ENCODE measurements at places on chromosomes 2 and 18.

DNA sequence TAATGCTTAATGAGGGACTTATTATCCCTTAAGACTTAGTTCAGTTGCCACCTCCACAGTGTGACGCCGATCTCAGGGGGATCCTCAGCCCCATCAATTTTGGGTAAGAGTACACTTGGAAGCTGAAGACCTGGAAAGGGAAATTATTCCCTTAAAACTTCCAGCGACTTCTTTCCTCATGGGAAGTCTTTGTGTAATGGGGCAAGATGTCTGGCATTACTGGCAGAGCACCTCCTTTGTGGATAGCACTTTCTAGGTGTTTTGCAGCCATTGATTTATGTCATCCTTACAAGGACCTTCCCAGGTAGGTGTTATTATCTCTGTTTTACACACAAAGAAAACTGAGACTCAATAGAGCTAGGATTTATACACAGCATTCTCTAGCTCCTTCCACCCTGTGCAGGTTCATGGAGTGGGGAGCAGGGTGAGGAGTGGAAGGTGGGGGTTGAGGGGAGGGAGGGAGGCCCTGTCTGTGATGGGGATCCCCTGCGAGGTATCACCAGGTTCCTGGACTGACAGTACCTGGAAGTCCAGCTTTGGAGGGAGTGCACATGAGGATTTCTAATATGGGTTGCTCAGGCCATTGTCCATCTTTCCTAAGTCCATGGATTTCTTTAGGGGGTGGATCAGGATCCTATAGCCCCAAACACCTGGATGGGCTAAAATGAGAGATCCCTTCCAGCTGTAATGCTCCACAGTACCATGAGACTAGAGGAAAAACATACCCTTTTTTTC is 79.4 kb downstream of the MYCN start:
- H3K27me3 ChIP-seq: no peaks in the 10 kb centered on the region
- H3K36me3 ChIP-seq: no peaks in the 10 kb centered on the region
- DNase-seq: no peak
- no peak overlapping the region for H3K27ac ChIP-seq

DNA sequence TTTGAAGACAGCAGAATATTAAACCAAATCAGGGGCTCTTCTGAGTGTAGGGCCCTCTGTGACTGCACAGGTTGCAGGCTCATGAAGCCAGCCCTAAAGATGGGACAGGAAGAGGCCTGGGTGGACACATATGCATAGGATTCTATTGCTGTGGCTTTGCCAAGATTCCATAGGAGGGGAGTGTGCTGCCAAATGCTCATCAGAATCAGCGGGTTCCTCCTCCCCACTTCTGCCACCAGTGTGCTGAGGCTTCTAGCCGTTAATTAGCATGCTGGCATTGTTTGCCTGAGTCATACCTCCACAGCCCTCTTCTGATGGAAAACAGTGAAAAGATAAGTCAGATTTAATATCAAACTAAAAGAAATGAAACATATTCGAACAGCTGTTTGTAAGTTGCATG is 103.9 kb upstream of the TMEFF2 start:
- H3K4me3 ChIP-seq: no peak overlapping the region
- no peak overlapping the region for H3K27ac ChIP-seq
- no peak for DNase-seq
- no peaks in the 10 kb centered on the region for H3K27me3 ChIP-seq
- H3K4me1 ChIP-seq: no peaks in the 10 kb centered on the region
- no peaks in the 10 kb centered on the region for H3K36me3 ChIP-seq

- no peak overlapping the region for H3K4me3 ChIP-seq
- no peak for DNase-seq
- H3K27ac ChIP-seq: no peak overlapping the region
- H3K36me3 ChIP-seq: no peaks in the 10 kb centered on the region
- H3K4me1 ChIP-seq: no peaks in the 10 kb centered on the region
Observed at GRCh38 chr2:44623622-44624351, 262.0 kb downstream of the CAMKMT start.

- no peaks in the 10 kb centered on the region for H3K4me1 ChIP-seq
- no peak overlapping the region for H3K4me3 ChIP-seq
- H3K27ac ChIP-seq: no peak overlapping the region
- no peaks in the 10 kb centered on the region for H3K27me3 ChIP-seq
- no peak for DNase-seq
- no peaks in the 10 kb centered on the region for H3K36me3 ChIP-seq
Observed at GRCh38 chr2:60535685-60536312, 17.7 kb downstream of the BCL11A start.

DNA sequence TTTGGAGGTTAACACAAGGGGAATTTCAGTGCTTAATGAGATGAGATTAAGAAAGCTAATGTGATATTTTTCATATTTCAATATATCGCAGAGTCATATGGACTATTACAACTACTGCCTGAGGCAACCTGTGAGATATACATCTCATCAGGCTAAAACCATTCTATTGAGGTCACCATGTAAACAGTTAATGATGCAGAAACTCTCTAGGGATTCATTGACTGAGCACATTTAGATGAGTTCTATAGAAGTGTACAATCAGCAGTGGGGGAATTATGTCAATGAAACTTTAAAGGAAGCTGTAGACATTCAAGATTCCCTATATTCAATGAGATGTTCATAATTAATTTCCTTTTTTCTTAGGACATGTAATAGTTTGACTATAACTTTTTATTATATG is 687.4 kb upstream of the SYT4 start:
- H3K4me3 ChIP-seq: no peak overlapping the region
- no peaks in the 10 kb centered on the region for H3K36me3 ChIP-seq
- H3K4me1 ChIP-seq: no peaks in the 10 kb centered on the region
- DNase-seq: no peak
- H3K27me3 ChIP-seq: no peaks in the 10 kb centered on the region

- no peaks in the 10 kb centered on the region for H3K36me3 ChIP-seq
- no peak for DNase-seq
- H3K4me1 ChIP-seq: no peaks in the 10 kb centered on the region
Observed at GRCh38 chr2:50443868-50444630, 587.9 kb downstream of the NRXN1 start.

DNA sequence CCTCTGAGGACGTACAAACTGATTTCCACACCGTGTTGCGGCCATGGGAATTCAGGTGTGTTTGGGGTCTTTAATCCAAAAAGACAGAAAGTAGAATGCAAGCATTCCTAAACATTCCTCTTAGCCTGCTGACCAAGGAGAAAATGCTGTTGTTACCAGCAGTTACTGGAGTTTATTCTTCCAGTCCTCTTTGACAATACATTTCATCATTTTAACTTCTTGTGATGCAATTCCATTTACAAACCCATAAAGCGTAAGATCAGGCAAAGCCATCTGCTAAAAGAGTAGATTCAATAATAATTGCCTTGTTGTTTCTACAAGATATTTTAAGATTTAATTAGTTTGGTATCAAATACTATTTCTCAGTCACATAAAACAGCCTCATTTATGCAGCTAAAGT is 32.7 kb downstream of the SPIRE1 start:
- no peaks in the 10 kb centered on the region for H3K4me1 ChIP-seq
- no peaks in the 10 kb centered on the region for H3K27me3 ChIP-seq
- no peak overlapping the region for H3K27ac ChIP-seq
- no peaks in the 10 kb centered on the region for H3K36me3 ChIP-seq
- H3K4me3 ChIP-seq: no peak overlapping the region

GRCh38 chr2:157245846-157246764 is 11.4 kb upstream of the GALNT5 start:
- peaks cover 8% of the 10 kb centered on the region for H3K4me1 ChIP-seq
- H3K27me3 ChIP-seq: no peaks in the 10 kb centered on the region
- no peak for DNase-seq
- no peaks in the 10 kb centered on the region for H3K36me3 ChIP-seq

DNA sequence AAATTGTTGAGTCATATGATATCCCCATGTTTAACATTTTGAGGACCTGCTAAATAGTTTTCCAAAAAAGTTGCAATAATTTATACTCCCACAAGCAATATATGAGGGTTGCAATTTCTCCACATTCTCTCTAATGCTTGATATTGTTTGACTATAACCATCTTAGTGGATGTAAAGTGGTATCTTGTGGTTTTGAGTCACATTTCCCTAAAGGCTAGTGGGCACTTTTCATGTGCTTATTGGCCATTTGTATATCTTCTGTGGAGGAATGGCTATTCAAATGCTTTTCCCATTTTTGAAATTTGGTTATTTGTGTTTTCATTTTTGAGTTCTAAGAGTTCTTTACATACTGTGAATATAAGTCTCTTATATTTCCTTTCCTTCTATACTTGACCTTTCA is 82.7 kb downstream of the SCG2 start:
- no peak overlapping the region for H3K27ac ChIP-seq
- H3K27me3 ChIP-seq: no peaks in the 10 kb centered on the region
- no peak overlapping the region for H3K4me3 ChIP-seq
- H3K36me3 ChIP-seq: no peaks in the 10 kb centered on the region

DNA sequence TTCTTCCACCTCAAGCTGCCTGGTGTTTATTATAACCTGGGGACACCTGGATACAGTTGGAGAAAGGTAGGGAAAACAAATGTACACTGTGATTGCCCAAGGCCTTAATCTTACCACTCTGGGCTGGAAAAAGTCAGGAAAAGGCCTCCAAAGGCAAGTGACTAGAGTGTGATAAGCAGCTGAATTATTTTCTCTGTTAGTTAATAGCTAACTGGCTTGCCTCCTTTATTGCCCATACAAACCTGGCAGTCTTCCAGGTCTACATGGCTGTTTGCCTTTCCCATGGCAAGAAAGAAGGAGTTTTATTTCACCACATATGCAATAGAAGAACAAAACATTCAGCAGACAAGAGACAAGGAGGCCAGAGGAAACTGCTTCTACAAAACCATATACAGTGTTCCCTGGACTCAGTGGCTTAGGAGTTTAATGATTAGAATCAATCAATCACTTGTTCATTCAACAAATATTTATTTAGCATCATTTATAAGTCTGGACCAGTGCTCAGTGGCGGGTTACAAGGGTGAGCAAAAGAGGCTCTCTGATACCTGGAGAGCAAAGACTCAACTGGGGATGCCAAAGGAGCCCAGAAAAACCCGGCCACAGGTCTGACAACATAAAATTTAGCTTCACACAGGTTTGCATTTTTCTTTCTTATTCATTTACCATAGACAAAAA is 27.5 kb upstream of the SUCLG1 start:
- H3K27me3 ChIP-seq: no peaks in the 10 kb centered on the region
- DNase-seq: no peak
- peaks cover 5% of the 10 kb centered on the region for H3K4me1 ChIP-seq
- no peak overlapping the region for H3K4me3 ChIP-seq
- no peak overlapping the region for H3K27ac ChIP-seq
- H3K36me3 ChIP-seq: no peaks in the 10 kb centered on the region

DNA sequence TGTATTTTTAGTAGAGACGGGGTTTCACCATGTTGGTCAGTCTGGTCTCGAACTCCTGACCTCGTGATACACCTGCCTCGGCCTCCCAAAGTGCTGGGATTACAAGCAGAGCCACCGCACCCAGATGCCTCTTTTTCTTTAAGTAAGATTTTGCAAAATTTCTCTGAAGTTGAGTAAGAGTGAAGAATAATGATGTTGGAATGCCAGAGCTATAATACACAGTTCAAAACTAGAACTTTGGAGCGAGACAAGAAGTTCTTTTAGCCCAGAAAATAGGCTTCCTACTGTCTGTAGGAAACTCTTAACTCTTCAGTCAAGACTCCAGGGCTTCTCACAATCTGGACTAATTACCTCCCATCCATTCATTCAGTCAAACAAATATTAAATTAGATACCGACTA is 51.4 kb downstream of the MARCHF4 start:
- no peak overlapping the region for H3K27ac ChIP-seq
- H3K4me3 ChIP-seq: no peak overlapping the region
- no peaks in the 10 kb centered on the region for H3K36me3 ChIP-seq
- no peak for DNase-seq
- no peaks in the 10 kb centered on the region for H3K27me3 ChIP-seq

DNA sequence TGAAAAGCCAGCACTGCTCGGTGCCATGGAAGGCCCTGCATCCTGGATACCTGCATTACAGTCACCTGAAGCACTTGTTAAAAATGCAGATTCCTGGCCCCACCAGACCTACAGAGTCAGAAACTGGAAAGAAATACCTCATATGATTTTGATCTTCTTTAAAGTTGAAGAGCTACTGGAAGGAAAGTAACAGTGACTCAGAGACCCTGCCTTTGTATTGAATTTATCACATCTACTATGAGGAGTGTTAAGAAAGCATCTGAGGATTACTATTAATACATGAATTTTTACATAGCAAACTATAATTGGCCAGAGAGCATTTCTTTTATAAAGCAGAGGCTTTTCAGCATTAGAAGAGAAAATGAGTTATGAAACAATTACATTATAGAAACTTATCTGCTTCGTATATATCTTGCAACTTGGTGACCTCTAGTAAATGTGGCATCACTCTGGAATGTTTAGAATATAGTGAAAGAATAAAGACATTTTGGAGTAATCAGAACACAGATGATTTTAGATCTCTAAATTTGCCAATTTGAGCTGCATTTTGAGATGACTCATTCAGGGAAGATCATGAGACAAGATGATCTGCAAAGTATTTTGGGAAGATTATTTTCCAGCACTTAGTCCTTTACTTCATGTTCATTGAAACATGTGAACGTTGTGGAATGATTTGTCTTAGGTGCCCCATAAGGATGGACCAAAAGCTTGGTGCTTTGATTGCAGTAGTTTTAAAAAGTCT is 12.2 kb downstream of the PTPRM start:
- no peak overlapping the region for H3K4me3 ChIP-seq
- H3K27me3 ChIP-seq: no peaks in the 10 kb centered on the region
- no peak for DNase-seq
- H3K36me3 ChIP-seq: no peaks in the 10 kb centered on the region

DNA sequence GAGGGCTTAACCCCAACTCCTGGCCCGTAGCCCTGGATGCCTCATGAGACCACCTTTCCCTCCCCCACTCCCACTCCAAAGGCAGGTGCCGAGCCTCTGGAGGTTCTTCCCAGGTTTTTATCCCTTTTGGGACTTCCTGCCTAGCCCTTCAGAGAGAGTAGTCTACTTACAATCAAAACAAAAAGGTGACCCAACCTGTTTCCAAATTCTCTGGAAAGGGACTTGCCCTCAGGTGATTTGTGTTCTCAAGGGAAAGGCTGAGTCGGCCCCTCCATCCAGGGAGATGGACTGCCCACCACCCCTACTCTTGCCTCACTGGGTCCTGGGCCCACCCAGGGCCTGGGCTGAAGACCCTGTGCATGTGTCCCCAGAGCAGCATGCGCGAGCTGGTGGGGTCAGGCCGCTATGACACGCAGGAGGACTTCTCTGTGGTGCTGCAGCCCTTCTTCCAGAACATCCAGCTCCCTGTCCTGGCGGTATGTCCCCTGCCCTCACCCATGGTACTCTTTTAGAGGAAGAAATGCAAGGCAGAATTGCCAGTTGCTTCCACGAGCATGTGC is 108.5 kb downstream of the PLB1 start:
- DNase-seq: no peak
- H3K4me3 ChIP-seq: no peak overlapping the region
- no peaks in the 10 kb centered on the region for H3K27me3 ChIP-seq
- H3K36me3 ChIP-seq: no peaks in the 10 kb centered on the region
- H3K4me1 ChIP-seq: peaks cover 18% of the 10 kb centered on the region
- H3K27ac ChIP-seq: no peak overlapping the region

DNA sequence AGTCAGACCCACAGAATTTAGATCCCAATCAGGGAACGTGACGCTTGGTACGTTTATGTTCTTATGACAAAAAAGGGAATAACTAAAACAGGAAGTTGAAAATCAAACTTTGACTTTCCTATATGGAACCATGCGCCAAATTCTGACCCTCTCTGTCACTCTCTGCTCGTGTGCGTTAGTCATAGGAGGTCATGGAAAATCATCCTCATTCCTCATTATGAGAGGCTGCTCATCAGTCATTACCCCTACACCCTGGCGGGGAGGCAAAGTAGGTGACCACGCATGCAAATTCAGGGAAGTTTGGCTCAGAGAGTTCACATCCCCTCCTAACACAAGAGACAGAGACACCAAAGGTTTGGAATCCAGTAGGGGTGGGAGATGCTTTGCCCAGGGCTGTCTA is 15.5 kb downstream of the IL1F10 start:
- no peak overlapping the region for H3K27ac ChIP-seq
- DNase-seq: no peak
- no peak overlapping the region for H3K4me3 ChIP-seq
- no peaks in the 10 kb centered on the region for H3K27me3 ChIP-seq
- H3K36me3 ChIP-seq: no peaks in the 10 kb centered on the region
